Stimulated activated CD8-positive, alpha-beta memory T cell treated with anti-CD3 and anti-CD28 coated beads, Interleukin-15, amount 100 ng/mL, for 1 hour (primary cell): ENCODE measurements at places on chromosomes 11 and 22.

DNA sequence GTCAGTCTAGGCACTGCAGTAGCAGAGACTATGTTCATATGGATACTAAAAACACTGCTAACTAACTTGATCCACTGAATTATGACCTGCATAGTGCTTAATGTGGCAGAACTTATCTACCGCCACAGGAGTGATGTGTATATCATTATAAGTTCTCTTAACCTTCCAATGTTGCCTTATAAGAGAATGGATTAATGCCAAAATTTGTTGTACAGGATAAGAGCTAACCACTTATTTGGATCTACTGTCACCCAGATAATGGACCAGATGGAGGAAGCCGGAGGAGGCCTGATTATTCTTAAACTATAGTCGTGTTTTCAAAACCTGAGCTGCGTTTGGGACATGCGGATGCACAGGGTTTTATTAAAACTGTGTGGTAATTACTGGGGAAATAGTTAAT is 1.9 kb upstream of the OR51B4 start:
- no peak for DNase-seq

DNA sequence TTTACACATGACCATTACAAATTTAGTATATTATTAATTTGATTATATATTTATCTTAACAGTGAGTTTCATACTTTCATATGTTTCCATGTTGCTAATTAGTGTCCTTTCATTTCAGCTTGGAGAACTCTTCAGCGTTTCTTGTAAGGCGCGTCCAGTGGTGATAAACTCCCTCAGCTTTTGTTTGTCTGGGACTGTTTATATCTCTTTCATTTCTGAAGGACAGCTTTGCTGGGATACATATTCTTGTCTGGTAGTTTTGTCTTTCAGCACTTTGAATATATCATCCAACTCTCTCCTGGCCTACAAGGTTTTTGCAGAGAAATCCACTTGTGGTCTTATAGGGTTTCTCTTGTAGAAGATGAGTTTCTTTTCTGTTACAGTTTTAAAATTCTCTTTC is 12.4 kb downstream of the BIRC2 start:
- DNase-seq: no peak

GRCh38 chr11:39910087-39910486 is 1549.4 kb downstream of the LRRC4C start:
- no peak for DNase-seq

DNA sequence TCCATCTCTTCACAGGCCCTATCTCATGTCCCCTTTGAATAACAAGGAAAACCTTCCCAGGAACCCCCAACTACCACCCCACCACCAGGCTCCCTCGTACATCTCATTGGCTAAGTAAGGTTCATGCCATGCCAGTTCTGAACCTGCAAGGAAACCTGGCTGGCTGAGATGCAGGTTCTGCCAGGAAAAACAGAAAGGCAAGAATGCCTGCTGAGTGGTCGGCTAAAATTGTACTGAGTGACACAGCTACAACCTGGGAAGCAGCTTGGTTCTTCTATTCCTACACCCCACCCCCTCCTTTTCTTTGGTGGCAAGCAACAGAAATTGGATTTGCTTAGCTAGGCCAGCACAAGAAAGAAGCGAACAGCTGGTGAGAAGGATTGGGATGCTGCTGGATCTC is 36.1 kb upstream of the TSPAN18 start:
- no peak for DNase-seq

GRCh38 chr11:18986744-18987143 is 47.5 kb upstream of the MRGPRX1 start:
- DNase-seq: no peak

- no peak for DNase-seq
These were observed 28.8 kb upstream of the ETS1 start for GRCh38 chr11:128616161-128616560.

DNA sequence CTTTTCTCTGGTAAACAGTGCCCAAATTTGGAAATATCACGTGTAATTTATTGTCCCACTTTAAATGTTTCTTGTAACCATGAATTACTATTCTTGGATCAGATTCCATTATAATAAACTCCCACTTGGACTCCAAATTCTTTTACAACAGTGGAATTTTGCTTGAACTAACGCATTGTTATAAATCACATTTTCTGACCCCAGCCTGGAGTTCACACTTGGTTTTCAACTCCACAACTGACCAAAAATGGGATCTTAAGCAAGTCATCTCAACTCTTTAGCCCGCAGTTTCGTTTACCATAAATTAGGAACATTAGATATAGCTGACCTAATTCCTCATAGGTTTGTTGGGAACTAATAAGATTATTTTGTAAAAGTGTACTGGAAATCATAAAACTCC is 336.8 kb upstream of the NCAM1 start:
- no peak for DNase-seq

DNA sequence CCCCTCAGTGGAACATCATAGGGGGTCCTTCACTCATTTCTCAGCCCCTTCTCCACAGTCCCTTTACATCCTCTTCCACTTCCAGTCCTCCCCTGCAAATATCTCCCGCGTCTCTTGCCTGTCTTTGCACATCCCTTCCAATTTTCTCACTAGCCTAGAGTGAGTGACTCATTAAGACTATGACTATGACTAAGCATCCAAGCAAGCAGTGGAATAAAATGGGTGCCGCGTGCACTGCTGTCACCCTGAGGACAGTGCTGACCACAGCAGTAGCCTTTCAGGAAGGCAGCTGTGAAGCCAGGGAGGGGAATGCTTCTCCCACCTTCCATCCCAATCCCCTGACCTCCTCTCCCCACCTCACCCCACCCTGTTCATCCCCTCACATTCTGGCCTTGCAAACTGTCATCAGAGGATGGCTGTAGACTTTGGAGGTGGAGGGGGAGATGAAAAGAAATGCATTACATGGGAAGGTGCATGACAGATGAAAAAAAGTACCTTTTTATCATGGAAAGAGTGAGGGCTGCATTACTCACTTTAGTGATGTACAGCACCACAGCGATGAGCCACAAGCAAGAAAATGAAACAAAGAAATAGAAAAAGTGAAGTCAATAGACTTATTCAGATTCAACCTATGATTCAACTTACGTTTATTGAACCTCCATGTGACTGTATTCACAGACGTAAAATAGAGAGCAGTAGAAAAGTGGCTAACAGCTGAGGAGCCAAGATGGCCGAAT is 948.2 kb downstream of the NTM start:
- no peak for DNase-seq
